Adipose tissue (tissue), 3 donors: ENCODE measurements at places on chromosomes 3 and 15. TPM values are rescaled to one million over a fixed set of nuclear protein-coding genes. Genes with fewer than 3 reads are reported as not detected.

Gene SLC22A14
- polyA plus RNA-seq, result 0.07 TPM

Gene PLCB2
- polyA plus RNA-seq, result 15.1 TPM

Gene DNAH12
- 0.03 TPM for polyA plus RNA-seq

Gene TMEM108
- polyA plus RNA-seq, result 0.70 TPM

Gene KY
- polyA plus RNA-seq, result 0.12 TPM

Gene TLR9
- polyA plus RNA-seq, result 0.15 TPM

Gene SLC28A1
- 0.34 TPM for polyA plus RNA-seq

Gene PLA2G4D
- polyA plus RNA-seq, result not detected

Gene C3orf49
- not detected for polyA plus RNA-seq

Gene CCDC39
- 0.11 TPM for polyA plus RNA-seq

Gene SLCO2A1
- polyA plus RNA-seq, result 6.3 TPM

Gene AHSG
- polyA plus RNA-seq, result not detected

Gene RBP2
- polyA plus RNA-seq, result not detected

Gene ZPLD1
- 0.03 TPM for polyA plus RNA-seq

Gene GPR160
- 11.0 TPM for polyA plus RNA-seq

Gene TGM5
- polyA plus RNA-seq, result 4.9 TPM

Gene CCR9
- 0.05 TPM for polyA plus RNA-seq

Gene IL17RE
- polyA plus RNA-seq, result 7.3 TPM

Gene MYD88
- 35.8 TPM for polyA plus RNA-seq

Gene ITPR1
- 3.5 TPM for polyA plus RNA-seq

Gene UQCC5
- 11.3 TPM for polyA plus RNA-seq

Gene CAPN3
- 8.3 TPM for polyA plus RNA-seq

Gene PGBD4
- polyA plus RNA-seq, result 0.45 TPM

Gene ERICH6
- polyA plus RNA-seq, result not detected

Gene TNK2
- polyA plus RNA-seq, result 43.1 TPM

Gene CHST13
- polyA plus RNA-seq, result 0.94 TPM

Gene NR1D2
- 15.4 TPM for polyA plus RNA-seq

Gene TM4SF1
- 379 TPM for polyA plus RNA-seq
